ENCODE measurements at places on chromosomes 3 and 15.

- no peak for DNase-seq
These were observed 50.2 kb downstream of the KLF15 start for GRCh38 chr3:126306888-126307482.

DNA sequence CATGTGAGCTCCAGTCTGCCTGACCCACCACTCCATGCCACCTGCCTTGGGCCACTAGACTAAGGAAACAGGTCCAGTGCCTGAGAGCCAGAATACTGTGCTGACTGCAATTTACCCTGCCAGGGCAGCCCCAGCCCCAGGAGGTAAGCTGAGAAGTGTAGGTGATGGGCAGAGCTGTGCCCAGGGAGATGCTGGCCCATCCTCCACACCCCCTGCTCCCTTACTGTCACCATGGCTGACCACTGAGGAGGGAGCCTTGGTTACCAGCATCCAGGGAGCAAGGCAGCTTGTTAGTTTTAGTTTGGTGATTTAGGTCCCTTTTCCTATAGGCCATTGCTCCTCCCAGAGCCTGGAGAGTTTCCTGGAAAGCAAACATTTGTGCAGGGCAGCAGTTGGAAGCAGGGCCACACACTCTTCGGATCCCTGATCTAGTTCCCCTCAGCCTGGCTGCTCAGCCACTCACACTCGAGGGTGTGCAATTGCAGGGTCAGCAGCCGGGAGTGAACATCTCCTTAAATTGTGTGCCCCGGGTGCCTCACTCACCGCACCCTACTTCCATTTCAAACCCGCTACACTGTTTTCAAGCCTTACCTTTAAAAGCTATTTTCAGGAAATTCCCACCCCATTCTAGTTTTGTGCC, 2.0 kb downstream of the GALNT15 start:
- no peak for DNase-seq

- DNase-seq, result no peak
These were observed 94.7 kb upstream of the TGFBR2 start for GRCh38 chr3:30511524-30512251.

- DNase-seq, result no peak
These were observed 75.5 kb downstream of the AKAP13 start for GRCh38 chr15:85455891-85456290.

DNA sequence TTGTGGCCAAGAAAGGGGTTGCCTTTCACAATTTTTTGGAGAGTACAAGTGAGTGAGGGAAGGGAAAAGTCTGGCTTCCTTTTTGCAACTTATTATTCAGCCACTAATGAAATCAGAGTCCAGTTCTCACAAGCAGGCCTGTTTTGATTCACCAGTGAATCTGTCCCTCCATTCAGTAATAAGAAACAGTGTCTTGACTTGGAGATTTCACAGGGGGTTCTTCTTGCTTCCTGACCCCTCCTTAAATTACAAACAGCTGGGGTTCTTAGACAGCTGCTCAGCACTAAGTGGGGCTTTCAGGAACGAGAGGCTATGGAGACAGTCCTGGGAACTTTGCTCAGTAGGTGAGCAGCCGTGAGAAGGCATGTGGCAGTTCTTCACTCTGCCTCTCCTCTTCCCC, 24.5 kb downstream of the SEMA3G start:
- no peak for DNase-seq

- DNase-seq, result no peak
These were observed 18.2 kb upstream of the EOGT start for GRCh38 chr3:69031635-69032034.

DNA sequence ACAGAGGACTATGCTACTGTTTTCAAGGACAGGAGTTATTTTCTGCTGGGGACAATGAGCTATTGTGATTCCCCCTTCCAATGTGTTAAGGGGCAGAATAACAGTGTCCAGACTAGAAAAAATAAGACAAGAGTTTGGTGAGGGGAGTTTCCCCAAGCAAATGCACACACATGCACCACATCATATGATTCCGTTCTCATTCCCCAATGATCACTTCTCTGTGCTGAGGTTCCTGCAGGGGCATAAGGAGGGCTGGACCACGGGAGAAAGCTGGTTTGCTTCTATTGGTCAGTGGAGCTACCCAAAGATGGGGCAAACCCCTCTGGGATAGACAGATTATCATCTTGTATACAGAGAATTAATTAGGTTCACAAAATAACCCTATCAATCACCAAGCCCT, 80.6 kb downstream of the RBPMS2 start:
- no peak for DNase-seq

- no peak for DNase-seq
These were observed 515.3 kb downstream of the EPHB1 start for GRCh38 chr3:135310317-135310716.

GRCh38 chr3:106058475-106058874, 189.7 kb upstream of the CBLB start:
- no peak for DNase-seq

DNA sequence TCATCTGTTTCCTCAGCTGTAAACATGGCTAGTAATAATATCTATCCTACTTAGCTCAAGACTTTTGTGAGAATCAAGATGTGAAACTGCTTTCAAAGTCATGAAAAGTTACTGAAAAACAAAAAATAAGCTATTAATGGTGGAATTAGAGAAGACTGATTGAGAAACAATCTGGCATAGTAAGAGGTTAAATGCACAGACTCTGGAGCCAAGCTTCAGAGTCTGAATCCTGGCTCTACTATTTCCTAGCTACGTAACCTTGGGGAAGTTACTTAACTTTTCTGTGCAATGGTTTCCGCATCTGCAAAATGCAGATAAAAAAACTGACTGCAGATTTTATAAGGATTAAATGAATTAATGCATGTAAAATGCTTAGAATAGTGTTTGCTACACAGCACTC, 28.8 kb downstream of the LRRFIP2 start:
- no peak for DNase-seq

GRCh38 chr3:51622413-51622812, 48.6 kb upstream of the TEX264 start:
- no peak for DNase-seq

GRCh38 chr3:12060139-12060845, 56.1 kb downstream of the SYN2 start:
- DNase-seq, result no peak

DNA sequence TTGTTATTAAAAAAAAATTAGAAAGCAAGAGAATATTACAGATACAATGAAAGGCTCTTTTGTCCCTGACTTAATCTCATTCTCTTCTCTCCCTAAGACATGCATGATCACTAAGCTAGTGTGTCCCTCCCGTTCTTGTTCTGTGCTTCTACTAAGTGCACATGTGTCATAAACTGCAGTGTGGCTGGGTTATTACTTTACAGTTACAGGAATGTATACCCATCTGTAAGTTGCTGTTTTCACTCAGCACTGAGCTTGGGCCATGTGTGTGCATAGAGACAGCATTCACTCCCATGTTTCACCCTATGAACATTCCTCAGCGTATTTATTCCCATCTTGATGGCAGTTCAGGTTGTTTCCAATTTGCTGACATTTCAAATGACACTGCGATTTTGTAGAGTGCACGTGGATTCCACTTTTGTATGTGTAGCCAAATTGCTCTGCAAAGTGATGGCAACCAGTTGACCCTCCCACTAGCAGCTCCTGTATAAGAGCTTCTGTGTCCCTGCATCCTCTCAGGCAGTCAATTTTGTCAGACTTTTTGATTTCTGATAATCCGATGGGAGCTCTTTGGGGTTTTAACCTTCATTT, 145.8 kb upstream of the UBE2E1 start:
- no peak for DNase-seq

GRCh38 chr15:91897585-91898372, 44.3 kb downstream of the SLCO3A1 start:
- DNase-seq, result no peak

DNA sequence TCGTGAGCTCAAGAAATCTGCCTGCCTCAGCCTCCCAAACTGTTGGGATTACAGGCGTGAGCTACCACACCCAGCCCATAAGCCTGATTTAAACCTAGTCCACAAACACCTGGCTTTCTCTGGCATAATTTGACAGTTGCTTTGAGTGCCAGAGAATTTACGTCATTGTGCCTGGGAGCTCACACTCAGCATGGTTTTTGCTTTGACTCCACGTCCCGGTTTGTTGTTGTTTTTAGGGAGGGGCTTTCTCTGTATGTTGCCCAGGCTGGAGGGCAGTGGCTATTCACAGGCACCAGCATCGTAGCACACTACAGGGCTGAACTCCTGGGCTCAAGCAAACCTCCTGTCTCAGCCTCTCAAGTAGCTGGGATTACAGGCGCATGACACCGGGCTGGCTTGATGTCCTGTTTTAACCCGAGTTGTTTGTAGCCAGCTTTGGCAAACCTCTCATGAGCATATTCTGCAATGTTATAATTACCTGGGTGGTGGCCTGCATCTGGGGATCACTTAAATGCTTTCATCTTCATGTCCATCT, 32.7 kb downstream of the CEMIP start:
- DNase-seq, result no peak

- DNase-seq, result no peak
These were observed 71.4 kb downstream of the FBXL22 start for GRCh38 chr15:63668601-63669000.

- no peak for DNase-seq
These were observed 283.1 kb upstream of the STAC start for GRCh38 chr3:36097209-36097608.

- no peak for DNase-seq
These were observed 109.1 kb downstream of the RFTN1 start for GRCh38 chr3:16404349-16404895.

- DNase-seq, result no peak
These were observed 64.9 kb downstream of the PLSCR2 start for GRCh38 chr3:146404436-146404835.

DNA sequence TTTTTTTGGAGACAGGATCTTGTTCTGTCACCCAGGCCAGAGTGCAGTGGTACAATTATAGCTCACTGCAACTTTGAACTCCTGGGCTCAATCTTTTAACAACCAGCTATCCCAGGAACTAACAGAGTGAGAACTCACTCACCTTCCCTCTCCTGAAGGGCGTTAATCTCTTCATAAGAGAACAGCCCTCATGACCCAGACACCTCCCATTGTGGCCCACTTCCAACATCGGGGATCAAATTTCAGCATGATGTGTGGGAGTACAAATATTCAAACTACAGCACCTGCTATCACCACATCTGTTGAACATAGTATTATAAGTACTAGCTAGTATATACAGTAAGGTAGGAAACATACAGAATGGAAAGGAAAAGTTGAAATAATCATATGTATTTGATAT, 132.5 kb downstream of the DOCK3 start:
- no peak for DNase-seq

GRCh38 chr15:31516440-31516839, 189.8 kb downstream of the KLF13 start:
- DNase-seq, result no peak

DNA sequence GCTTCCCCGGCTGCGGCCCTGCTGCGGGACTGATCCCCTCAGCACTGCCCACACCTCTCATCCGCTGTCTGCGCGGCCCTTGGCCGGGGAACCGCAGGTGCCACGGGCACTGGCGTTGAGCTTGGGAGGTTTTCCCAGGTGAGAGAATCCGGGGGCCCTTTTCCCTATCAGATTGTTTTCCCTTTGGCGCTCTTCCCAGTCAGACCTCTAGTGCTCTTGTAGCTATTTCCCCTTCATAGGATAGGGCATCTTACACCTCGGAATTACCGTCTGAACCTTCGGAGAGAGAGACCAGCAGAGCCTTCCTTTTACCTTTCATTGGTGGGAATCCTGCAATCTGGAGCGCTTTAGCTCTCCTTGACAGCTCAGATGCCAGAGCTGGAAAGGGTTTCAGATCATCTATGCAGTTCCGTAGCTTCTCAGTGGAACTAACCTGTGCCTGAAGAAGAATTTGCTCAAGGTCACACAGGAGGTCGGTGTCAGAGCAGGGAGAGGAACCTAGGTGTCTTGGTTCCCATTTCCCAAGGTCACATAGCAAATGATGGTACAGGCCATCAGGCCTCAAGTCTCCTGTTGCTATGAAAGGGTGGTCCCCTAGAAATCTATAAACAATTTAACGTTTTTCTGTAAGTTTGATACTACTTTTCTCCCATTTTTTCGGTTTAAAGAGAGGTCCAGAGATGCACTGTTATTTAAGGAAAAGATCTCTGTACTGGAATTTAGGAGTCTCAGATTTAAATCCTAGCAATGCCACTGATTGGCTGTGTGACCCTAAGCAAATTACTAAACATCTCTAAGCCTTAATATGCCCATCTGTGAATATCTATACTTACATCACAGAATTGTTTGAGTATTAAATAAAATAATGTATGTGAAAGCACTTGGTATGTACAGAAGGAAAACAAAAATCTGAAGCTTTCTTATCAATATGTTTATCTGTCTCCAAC, 916 bp downstream of the IDH3A start:
- DNase-seq, result no peak

DNA sequence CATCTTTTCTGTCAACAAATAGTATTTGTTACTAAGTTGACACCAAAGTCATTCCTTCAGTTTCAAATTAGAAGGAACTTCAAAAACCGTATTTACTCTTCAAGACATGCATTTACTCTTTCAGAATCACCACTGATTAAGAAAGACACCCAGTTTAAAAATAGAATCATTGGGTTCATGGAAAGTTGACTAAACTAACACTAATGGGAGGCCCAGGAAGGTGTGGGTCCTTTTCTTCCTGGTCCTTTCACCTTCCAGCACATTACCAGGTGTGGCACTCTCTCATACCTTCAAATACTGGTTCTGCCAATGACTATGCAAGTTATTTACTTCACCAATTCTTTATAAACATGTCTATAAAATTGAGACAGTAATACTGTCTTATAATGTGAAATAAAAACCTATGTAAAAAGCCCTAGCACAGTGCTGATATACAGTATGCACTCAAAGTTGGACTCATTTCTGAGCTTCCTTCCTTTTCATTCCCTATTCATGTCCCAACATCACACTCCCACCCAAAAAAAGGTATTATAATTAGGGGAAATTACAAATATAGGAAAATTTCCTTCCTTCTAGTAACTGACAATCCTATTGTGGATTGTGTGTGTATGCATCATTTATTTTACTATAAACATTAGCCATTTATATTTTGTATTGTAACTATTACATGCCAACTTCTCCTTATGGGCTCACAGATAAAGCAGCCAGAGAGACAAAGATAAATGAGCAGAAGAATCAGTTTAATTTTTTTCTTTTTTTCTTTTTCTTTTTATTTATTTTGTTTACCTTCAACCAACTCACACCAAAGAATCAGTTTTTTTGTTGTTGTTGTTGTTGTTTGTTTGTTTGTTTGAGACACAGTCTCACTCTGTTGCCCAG, 48.9 kb downstream of the LRRFIP2 start:
- no peak for DNase-seq

DNA sequence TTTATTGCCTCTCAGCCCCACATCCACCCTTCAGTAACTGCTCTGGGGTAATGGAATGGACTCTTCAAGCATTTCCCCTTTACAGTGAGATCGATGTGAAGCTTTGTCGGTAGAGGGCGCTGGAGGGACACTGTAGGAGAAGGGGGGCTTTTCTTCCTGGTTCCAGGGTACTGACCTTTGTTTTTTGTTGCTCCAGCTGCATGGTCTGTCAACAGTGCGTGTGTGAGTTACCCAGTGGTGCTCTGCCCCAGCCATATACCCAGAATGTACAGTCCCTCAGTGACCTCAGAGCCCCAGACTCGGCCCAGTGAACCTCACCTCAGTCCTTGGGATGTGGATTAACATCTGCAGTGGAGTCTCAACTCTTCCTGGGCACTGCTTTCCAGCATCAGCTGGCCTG, 180.3 kb upstream of the TSC22D2 start:
- DNase-seq, result no peak
